ENCODE measurements at places on chromosomes 1 and 21. TPM values are rescaled to one million over a fixed set of nuclear protein-coding genes. Genes with fewer than 3 reads are reported as not detected.
A peak's percentile ranks its signal among the peaks of the same experiment; 100 is the strongest.

The ITGB3BP gene
- 5.8 TPM for polyA plus RNA-seq

The LRRC8B gene
- polyA plus RNA-seq, result 1.7 TPM

The TSPAN2 gene
- polyA plus RNA-seq, result 5.1 TPM

DNA sequence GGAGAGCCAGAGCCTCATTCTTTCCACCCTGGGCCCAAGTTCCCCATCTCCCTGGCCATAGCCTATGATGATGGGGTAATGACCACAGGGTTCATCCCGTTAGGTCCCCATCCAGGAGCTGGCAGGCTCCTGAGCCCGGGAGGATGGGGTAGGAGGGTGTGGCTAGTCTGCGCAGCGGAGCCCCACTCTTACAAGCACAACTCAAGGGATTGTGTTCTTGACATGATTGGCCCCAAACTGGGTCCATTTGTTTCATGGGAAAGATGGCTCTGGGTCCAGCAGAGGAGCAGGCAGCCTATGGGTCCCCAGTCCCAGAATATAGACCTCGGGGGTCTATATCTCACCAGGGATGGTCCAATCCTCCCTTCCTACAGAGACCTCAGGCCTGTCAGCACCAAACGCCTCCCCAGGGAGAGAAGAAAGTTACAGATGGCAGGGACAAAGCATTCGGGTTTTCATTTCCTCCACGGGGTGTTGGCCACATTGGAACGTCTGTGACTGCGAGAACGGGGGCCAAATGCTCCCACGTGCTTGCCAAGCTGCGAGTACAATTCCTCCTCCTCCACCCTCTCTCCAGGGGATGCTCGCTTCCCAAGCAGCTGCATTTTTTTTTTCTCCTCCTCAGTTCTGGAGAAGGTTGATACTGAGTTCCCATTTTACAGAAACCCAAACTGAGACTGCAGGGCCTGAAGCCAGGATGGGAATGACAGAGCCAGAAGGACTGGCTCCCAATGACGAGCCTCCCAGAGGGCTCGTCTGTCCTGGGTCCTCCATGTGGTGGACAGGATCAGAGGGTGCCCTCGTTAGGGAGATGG, 71.0 kb downstream of the DHRS3 start:
- DNase-seq, result peak; percentile 74

- DNase-seq, result no peak
Measured at GRCh38 chr21:41290106-41290799, 26.3 kb upstream of the FAM3B start.

GRCh38 chr1:90339811-90340210, 344.9 kb downstream of the ZNF326 start:
- no peak for DNase-seq

- DNase-seq, result peak; percentile 62
Measured at GRCh38 chr1:1355416-1355815, 2.9 kb downstream of the MXRA8 start.

DNA sequence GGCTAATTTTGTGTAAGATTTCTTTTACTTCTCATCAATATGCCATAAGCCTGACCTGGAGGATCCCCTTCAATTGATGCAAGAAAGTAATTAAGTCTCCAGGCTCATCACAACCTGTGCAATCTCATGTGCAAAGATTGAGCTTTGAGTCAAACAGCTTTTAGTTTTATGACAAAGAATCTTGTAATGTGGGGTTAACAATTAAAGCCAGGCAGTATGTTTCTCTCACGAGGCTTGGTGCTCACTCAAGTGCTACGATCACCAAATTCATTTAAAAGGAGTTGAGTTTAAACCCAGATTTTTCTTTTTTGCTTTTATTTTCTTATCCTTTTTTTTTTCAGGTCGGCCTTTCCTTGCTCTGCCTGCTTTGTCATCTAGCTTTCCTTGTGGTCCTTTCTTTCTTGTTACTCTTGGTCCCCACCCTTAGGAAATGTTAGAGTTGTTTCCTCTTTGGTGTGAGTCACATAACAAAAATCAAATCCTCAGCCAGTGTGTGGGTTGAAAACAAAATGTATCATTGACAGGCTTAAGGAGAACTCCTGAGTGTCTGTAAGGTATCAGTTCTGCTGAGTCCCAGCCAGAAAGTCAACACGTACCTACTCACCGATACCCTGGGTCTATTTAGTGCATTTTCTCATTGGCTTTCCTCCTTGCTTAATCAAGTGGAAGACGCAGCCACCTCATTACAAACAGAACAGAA, 1037.2 kb downstream of the ADGRL2 start:
- DNase-seq, result no peak

- DNase-seq, result no peak
Measured at GRCh38 chr1:156805766-156806511, 10.7 kb downstream of the SH2D2A start.

The GRHL3 gene
- polyA plus RNA-seq, result not detected

GRCh38 chr1:226672339-226672762, 66.7 kb downstream of the ITPKB start:
- no peak for DNase-seq

DNA sequence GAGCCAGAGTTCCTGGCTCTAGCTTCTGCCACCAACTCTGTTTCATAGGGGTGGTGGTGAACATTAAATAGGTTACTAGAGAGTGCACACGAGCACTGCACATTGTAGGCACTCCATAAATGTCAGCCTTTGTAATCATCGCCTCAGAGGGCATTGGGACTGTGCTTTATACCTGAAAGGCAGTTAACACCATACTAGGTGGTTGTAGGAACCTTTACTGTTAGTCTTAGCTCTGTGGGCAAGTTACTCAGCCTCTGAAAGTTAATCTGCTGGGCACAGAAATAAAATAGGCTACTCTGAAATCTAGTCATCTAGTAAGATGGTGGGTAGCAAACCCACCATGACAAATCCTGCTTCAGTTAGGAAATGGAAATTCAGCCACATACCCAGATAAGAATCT, 37.6 kb downstream of the ARID1A start:
- DNase-seq, result no peak

- DNase-seq, result no peak
Measured at GRCh38 chr1:87104945-87105344, 190.5 kb downstream of the HS2ST1 start.

- DNase-seq, result no peak
Measured at GRCh38 chr1:43566382-43567044, 35.8 kb downstream of the PTPRF start.

The MEGF6 gene
- 7.6 TPM for polyA plus RNA-seq

The SMPDL3B gene
- 0.04 TPM for polyA plus RNA-seq

The MNDA gene
- polyA plus RNA-seq, result 1.0 TPM

The TEKT2 gene
- polyA plus RNA-seq, result 0.06 TPM

- no peak for DNase-seq
Measured at GRCh38 chr21:29641635-29642550, 297.9 kb downstream of the GRIK1 start.

- DNase-seq, result no peak
Measured at GRCh38 chr1:164781972-164782371, 223.0 kb downstream of the PBX1 start.
